ENCODE measurements at places on chromosomes 11 and 22.

- no peak for DNase-seq
Observed at GRCh38 chr22:47295226-47295901, 532.9 kb downstream of the TBC1D22A start.

DNA sequence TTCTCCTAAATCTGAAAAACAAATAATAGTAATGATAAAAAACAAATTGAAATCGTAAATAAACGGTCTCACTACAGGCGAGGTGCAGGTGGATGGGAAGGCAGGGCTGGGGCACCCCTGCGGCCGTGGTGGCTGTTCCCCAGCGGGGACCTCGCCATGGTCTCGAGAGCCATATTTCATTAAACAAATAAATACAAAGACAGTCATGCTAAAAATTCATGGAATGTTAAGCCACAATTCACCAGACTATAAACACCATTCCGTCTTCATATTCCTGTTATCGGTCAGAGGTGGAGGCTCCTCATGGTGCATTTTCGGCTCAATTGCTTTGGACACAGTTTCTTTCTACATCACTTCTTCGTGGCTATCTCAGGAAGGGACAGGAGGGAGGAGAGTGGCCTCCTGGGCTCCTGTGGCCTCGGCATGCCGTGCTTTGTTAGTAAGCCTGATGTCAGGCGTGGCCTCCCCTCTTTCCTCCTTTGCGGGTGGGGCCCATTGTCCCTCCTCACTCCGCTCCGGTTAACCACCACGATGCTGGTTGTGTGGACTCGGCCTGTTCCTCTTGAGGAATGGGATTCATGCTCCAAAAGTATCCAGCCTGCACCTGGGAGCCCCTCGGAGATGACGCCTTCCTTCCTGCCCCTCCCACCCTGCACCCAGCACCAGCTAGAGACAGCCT, 16.1 kb upstream of the BRSK2 start:
- DNase-seq = peak; percentile 58

- DNase-seq = no peak
Observed at GRCh38 chr11:134100171-134100570, 31.3 kb downstream of the JAM3 start.

DNA sequence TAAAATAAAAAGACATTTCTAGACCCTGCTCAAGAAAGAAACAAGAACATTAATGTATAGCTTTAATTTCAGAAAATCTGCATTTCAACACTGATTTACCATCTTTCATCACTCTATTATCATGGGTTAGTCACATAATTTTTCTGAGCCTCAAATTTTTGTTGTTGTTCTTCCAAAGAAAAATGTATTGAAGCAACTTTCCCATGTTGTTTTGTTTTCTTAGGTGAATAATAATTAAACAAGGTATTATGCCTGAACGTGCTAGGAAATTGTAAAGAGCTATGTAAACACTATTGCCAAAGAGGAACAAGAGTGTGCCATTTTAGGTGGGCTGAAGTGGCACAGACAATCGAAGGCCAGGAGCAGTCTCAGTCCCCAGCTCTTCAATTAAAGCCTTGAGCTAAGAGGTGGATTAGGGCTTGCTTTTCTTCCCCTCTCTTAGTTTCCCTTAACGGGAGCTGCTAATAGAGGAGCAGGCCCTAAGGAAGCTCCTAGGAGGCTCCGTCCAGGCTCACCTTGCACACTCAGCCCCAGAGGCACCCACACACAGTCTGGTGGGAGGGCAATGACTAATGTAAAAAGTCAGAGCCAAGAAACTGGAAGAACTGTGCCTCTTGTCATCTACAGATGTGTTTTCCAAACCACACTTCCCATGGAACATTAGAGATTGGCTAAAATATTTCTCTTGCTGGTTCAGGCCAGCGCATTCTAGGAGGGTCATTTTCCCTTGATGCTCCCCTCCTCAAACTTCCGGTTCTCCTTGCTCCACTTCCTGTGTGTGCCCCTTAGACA, 8.8 kb upstream of the UBASH3B start:
- no peak for DNase-seq

DNA sequence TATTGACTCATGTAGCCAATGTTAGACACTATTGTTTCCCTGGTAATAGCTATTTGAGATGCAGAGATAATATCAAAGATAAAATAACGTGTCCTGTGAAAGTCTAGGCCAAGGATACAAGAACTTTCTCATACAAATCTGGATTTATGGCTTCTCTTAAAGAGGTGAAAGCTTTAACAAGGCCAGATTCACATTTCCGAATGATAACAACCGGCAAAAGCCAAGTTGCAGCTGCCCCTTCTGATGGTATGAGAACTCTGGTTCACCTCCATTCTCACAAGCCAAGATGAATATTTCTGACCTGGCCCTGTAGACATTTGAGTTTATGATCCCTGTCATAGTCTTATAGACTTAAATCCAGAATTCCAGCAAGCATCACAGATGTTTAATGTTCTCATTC, 230.4 kb upstream of the ZC3H12C start:
- DNase-seq = no peak

GRCh38 chr11:58030653-58031052, at the start of gene OR6Q1:
TSS of gene OR6Q1 (plus strand) at chr11:58030953. CDS start at chr11:58030953, 0 bp downstream.
- DNase-seq = no peak

DNA sequence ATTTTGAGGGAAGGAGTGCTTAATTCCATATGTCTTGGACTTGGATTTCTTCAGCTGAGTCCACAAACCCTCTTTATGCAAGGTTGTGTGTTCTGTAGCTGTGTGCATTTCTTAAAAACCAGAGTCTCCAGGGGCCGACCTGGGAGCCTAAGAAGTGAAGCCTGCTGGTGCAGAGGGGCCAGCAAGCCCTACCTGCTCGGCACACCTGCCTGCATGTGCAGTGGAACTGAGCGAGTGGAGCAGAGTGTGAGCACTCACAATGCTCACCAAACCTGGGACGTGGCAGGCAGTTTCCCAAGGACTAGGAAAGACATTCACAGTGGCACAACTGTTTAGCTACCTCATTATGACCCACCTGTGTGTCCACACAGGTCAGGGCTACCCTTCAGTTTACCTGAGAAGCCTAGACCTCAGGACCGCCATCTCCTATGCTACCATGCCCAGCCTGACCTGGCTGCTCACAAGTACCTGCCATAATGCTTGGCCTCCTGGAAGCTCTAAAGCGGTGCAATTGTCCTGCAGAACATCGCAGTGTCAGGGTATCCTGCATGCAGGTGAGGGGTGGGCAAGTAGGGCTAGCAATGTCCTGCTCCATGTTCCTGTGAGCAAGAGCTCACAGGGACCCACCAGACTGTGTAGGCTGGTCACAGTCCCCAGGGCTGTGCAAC, 3.8 kb downstream of the C22orf39 start:
- no peak for DNase-seq

- DNase-seq = peak; percentile 57
Observed at GRCh38 chr22:43945632-43946383, 9.4 kb upstream of the SAMM50 start.

- no peak for DNase-seq
Observed at GRCh38 chr11:36469063-36469462, 41.0 kb downstream of the TRAF6 start.

DNA sequence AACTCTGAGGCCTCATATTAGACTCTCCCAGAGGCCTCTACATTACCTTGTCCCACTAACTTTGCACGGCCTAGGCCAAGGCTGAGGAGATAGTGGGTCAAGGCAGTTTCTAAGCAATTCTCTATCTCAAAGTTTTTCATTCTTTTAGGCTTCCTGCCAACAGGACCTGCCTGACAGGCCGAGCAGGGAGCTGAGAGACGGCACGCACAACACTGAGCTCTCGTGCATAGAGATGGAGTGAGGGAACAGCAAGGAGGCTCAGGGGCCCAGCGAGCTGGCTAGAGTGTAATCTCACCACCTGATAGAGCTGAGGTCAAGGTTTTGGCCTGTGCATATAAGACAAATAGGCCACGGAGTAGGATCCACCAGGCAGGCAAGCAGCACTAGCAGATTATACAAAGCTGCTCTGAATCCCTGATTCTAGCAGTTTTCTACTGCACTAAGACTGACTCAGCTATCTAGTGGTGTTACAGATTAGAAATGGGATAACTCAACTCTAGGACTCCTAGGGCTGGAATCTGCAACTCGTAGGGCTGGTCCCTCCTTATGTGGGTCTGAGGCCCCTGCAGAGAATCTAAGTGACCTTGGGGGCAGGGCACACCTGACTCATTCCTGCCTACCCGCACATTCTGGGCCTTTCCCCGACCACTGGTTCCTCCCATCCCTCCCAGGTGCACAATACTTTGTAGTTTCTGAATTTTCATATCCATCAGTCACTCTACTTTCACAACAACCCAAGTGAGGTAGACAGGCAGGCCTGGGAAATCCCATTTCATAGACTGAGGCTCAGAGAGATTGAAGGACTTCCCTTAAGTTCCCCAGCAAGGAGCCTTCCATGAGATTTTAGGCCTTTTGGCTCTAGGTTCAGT, 1.7 kb downstream of the CYB5R2 start:
- peak; percentile 65 for DNase-seq

DNA sequence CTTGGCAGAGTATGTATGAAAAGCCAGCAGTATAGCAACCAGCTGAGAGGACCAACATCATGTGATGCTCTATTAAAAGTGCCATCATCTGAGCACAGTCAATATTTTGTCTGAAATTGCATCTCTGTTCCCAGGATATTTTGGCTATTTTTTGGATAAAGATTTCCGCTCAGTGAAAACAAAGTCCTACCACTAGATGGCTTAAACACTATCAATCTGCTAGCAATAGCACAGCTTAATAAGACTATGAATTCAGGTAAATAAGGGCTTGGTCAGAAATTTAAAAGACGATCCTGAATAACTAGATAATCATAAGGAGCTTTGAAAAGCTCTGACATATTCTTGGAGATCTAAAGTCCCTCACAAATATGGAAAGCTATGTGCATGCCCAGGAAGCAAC, 74.4 kb downstream of the MS4A13 start:
- no peak for DNase-seq

- DNase-seq = no peak
Observed at GRCh38 chr11:7657306-7658025, 15.8 kb downstream of the CYB5R2 start.

DNA sequence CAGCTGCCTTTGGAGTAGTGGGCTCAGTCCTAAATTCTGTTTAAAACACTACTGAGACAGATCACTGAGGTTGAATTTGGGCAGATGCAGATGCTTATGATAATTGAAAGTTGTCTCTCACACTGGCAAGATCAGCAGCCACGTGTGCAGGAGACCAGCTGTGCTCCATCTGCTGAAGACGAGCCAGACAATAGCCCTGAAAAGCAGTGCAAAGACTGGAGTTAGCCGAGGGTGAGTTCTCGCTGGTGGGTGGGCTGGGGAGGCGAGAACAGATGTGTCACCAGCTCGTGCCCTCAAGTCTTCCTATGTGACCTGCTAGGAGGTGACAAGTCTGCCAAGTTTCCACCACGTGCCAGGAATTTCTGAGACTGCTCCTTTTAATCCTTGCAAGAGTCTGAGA, 661.3 kb upstream of the B3GAT1 start:
- no peak for DNase-seq

- DNase-seq = no peak
Observed at GRCh38 chr22:50516068-50516467, 8.0 kb downstream of the NCAPH2 start.

GRCh38 chr22:24400726-24401596, 26.4 kb upstream of the ADORA2A start:
- no peak for DNase-seq

DNA sequence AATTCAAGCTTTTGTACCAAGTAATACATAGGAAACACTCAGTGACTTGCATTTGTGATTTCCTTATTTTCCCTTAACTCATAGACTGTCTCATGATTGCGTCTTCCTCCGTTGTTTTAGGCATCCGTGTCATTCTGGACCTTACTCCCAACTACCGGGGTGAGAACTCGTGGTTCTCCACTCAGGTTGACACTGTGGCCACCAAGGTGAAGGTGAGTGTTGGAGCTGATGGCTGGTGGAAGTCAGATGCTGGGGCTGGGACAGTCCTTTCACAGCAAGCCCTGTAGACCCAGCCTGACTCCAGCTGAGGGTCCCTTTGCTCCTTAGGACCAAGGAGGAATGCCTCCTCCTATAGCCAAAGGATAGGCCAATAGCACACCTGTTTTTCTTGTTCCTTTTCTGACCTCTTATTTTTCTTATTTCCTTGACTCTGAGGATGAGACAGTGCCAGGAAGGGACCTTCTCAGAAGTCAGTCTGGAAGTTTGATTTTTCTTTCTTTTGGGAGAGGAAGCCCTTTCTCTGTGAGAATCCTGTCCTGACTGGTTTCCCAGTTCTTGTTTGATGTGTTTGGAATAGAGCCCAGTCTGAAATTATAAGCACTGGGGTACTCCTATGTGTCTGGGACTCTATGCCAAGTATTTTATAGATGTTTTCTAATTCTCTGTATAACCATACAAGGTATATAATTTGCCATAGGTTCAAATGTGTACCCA, 2.2 kb downstream of the SLC3A2 start:
- no peak for DNase-seq

DNA sequence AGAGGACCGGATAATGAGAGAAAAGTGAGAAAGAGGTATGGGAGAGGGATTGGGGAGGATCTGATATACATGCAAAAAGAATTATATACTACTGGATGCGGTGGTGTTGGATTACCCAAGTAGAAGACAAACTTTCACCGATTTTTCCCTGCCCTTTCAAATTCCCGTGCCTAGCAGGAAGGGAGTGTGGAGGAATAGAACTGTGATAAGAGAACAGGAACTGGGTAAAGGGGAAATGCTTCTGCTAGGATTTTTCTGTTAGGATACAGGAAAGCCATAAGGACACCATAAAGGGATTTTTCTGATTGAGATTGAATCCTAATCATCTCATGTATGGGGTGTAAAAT, 480 bp upstream of the MTMR2 start:
- DNase-seq = peak; percentile 36

- peak; percentile 41 for DNase-seq
Observed at GRCh38 chr11:78039919-78040671, 17.0 kb upstream of the KCTD14 start.

DNA sequence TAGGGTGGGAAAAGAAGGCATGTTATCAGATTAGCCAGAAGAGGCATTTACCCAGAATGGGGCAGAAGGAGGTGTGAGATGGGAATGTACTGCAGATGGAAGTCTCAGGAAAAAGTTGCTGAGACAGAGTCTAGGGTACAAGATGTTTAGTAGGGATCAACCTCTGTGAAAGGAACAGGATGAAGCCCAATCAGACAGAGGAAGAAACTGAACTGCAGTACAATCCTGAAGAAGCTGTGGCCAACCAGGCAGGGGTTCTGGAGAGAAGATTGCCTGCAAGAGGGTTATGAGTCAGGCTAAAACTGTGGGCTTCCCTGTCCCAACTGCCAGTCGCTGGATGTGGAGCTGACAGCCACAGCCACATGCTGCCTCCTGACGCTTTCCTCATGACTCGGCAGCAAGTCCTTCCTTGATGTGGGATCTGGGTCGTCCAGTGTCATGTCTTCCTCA, 64.0 kb downstream of the CWC15 start:
- no peak for DNase-seq

GRCh38 chr22:39144101-39144767, 8.2 kb downstream of the CBX7 start:
- no peak for DNase-seq

GRCh38 chr11:130358398-130358797, 43.7 kb upstream of the ZBTB44 start:
- no peak for DNase-seq

- DNase-seq = peak; percentile 85
Observed at GRCh38 chr11:130522284-130522961, 74.0 kb downstream of the ADAMTS15 start.

GRCh38 chr11:7275133-7275532, 23.4 kb downstream of the SYT9 start:
- no peak for DNase-seq

- no peak for DNase-seq
Observed at GRCh38 chr11:113932788-113933187, 28.2 kb downstream of the HTR3B start.

Measured in left lung (tissue), 14 donors.